ENCODE measurements at places on chromosomes 1 and 21.

GRCh38 chr1:93623436-93623835, 58.2 kb downstream of the BCAR3 start:
- H3K36me3 ChIP-seq = no peaks in the 10 kb centered on the region
- H3K27ac ChIP-seq = no peak overlapping the region

GRCh38 chr1:178174539-178174938, 80.6 kb downstream of the RASAL2 start:
- no peak overlapping the region for H3K4me3 ChIP-seq
- H3K36me3 ChIP-seq = no peaks in the 10 kb centered on the region
- H3K4me1 ChIP-seq = no peaks in the 10 kb centered on the region
- no peaks in the 10 kb centered on the region for H3K27me3 ChIP-seq
- DNase-seq = no peak

- H3K27me3 ChIP-seq = no peaks in the 10 kb centered on the region
- no peak overlapping the region for H3K4me3 ChIP-seq
- H3K36me3 ChIP-seq = no peaks in the 10 kb centered on the region
These were observed 2.2 kb upstream of the PAPPA2 start for GRCh38 chr1:176460544-176461336.

- H3K4me1 ChIP-seq = peaks cover 12% of the 10 kb centered on the region
- H3K4me3 ChIP-seq = peak overlapping the region; percentile 82
- H3K27me3 ChIP-seq = no peaks in the 10 kb centered on the region
These were observed 4.1 kb downstream of the CSF1 start for GRCh38 chr1:109914587-109915240.

DNA sequence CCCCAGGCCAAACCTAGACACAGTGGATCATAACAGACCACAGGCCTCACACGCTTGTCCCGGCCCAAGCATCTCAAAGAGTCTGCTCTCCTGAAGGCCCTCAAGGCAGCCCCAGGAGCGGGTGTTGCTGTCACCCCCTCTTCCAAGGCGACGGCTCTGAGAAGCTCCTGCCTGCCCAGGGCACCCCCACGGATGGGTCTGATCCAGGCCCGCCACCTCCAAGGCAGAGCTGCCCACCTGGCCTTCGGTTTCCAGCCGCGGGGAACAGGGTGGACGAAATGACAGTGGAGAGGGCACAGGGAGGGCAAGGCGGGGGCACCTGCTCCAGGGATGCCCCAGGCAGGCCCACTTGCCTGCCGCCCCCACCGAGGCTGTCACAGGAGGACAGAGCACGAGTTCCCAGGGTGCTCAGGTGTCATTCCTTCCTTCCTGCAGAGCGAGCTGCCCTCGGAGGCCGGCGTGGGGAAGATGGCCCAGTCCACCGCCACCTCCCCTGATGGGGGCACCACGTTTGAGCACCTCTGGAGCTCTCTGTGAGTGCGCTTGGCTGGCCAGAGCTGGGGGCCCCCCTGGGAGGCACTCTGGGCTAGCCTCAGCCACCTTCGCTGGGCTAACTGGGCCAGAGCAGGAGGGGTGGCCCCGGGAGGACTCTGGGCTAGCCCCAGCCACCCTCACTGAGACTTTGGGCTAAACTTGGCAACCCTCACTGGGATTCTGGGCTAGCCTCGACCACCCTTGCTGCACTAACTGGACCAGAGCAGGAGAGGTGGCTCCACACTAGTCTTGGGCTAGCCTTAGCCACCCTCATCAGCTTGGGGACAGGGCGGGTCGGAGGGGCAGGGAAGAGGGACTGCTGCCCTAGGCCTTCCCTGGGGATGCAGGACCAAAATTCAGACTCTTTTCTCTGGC, 29.8 kb downstream of the TP73 start:
- no peaks in the 10 kb centered on the region for H3K36me3 ChIP-seq
- H3K4me3 ChIP-seq = no peak overlapping the region
- H3K27me3 ChIP-seq = peaks cover 51% of the 10 kb centered on the region
- no peak overlapping the region for H3K27ac ChIP-seq

DNA sequence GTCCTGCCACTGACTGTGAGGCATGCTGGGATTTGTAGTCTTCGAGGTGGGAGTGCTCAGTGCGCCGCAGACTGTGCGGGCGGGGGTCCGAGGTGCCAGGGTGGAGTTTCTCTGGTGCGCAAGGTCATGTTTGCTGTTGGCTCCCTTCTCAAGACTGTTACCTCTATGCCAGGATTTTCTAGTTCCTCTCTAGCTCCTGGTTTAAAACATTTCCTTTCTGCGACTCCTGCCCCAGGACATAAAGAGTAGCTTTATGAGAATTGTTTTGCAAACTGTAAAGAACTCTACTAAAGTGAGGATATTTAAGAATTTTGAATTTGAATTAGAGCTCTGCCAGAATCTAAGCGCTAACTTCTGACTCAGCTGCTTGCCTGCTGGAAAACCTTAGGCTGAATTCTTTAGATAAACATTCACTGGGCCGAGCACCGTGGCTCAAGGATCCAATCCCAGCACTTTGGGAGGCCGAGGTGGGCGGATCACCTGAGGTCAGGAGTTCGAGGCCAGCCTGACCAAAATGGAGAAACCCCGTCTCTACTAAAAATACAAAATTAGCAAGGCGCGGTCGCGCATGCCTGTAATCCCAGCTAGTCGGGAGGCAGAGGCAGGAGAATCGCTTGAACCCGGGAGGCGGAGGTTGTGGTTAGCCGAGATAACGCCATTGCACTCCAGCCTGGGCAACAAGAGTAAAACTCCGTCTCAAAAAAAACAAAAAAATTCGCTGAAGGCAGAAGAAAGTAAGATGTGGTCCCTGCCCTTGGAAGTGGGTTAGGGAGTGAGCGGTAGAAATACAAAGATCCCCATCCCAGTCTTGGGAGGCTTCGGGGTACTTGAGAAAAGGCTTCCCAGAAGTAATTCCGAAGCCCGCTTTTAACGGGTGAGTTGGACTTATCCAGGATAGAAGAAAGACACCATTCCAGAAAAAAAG, 992 bp upstream of the USP48 start:
- no peaks in the 10 kb centered on the region for H3K36me3 ChIP-seq
- H3K27ac ChIP-seq = peak overlapping the region; percentile 100
- H3K4me3 ChIP-seq = peak overlapping the region; percentile 96
